Activated T-helper 1 cell treated with anti-CD3 and anti-CD28 coated beads, Interleukin-2, amount 50 U/mL, for 16 hours (primary cell): ENCODE measurements at places on chromosomes 16 and 17.

DNA sequence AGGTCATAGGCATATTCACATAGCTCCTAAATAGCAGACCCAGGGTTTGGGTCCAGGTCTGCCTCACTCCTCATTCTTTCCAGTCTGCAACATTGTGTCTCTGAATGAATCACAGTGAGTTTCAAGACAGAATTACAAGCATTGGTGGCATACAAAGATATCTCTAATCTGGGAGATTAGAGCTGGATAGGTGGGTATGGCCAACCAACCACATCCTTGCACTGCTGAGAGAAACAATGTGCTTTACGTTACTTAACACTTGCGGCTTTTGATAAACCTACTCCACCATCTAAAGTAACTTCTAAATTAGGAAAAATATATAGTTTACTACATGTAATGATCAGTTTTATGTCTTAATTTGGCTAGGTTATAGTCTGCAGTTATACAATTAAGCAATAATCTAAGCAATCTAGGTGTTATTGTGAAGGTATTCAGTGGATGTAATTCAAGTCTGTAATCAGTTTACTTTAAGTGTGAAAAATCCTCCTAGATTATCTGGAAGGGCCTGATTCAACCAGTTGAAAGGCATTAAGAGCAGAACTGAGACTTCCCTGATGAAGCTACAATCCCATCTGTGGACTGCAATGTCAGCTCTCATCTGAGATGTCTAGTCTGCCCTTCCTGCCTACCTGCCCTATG lies 26.7 kb downstream of the CDH11 start:
- DNase-seq: no peak

- DNase-seq: no peak
Measured at GRCh38 chr17:58506354-58507080, 7.9 kb downstream of the MTMR4 start.

- no peak for DNase-seq
Measured at GRCh38 chr16:35711435-35711834, 2252.0 kb downstream of the TP53TG3F start.

DNA sequence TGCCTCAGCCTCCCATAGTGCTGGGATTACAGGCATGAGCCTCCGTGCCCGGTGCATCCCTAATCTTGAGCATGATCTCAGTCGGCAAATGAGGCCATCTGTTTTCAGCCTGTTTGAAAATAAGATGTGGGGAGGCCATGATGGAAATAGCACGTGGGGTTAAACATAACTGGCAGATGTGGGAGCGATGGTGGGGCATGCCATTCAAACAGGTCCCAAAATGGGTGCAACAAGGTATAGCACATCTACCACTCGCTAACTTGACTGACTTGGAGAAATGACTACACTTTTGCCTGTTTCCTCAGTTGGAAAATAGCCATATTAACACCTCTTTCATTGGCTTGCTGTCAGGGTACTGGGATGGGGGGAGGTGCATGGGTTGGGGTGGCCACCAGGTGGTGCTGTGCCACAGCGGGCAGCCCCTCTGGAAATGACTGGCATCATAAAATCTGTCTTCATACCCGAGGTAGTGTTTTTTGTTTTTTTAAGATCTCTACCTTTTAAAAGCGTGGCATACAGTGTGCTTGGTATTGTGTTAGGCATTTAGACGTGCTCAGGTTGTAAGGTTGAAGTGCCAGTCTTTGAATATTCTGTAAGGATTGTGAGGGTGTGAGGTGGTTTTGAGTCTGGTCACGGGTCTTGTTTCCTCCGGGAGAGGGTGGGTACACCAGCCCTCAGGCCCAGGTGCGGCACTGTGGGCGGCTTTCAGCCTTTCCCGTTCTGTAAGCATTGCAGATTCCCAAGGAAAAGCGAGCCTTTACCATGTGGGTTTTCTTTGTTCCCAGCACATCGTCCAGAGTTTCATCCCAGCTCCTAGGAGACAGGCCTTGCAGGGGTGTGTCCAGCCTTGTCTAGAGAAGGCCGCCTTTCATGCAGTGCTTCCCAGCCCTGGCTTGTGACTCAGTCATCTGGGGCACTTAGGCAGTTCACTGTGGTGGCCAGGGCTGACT lies 2.9 kb upstream of the TTYH2 start:
- peak; percentile 73 for DNase-seq

DNA sequence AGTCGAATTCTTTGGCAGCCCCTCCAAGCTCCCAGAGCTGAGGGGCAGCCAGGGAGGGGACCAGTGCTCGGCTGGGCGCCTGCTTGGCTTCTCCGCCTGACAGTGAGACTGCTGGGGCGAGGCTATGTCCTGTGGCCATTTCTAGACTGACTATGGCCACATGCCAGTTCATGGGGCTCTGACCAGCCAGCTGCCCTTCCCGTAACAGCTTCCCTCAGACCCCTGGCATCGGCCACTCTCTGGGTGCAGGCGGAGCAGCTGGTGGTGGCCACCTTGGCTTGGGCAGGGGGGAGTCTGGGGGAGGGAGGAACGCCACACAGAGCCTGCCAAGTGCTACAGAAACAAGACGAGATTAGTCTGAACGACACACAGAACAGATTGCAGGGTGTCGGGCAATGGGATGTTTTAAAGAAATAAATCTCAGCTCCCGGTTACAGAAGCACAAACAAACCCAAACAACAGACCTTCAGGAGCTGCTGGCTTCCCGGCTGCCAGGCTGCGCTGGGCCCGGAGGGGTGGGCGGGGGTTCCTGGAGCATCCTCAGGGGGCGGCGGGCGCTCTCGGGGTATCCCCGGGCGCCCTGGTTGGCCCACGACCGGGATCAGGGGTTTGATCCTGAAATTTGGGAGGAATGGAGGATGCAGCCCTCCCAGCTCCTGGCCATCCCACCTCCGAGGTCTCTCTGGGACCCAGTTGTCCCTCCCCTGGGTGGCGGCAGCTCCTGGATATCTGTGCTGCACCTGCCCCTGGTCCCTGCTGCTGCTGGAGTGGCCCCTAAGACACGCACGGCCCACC lies 34.5 kb downstream of the TBC1D16 start:
- DNase-seq: no peak

GRCh38 chr17:68365469-68365868 lies 74.2 kb downstream of the ARSG start:
- no peak for DNase-seq

- no peak for DNase-seq
Measured at GRCh38 chr17:41507315-41507880, 2.0 kb upstream of the KRT13 start.

GRCh38 chr16:50520451-50521245 lies 27.5 kb upstream of the NKD1 start:
- DNase-seq: no peak

GRCh38 chr17:65697661-65698060 lies 136.2 kb upstream of the AXIN2 start:
- DNase-seq: no peak

- no peak for DNase-seq
Measured at GRCh38 chr17:82493226-82493781, 26.2 kb upstream of the FOXK2 start.

DNA sequence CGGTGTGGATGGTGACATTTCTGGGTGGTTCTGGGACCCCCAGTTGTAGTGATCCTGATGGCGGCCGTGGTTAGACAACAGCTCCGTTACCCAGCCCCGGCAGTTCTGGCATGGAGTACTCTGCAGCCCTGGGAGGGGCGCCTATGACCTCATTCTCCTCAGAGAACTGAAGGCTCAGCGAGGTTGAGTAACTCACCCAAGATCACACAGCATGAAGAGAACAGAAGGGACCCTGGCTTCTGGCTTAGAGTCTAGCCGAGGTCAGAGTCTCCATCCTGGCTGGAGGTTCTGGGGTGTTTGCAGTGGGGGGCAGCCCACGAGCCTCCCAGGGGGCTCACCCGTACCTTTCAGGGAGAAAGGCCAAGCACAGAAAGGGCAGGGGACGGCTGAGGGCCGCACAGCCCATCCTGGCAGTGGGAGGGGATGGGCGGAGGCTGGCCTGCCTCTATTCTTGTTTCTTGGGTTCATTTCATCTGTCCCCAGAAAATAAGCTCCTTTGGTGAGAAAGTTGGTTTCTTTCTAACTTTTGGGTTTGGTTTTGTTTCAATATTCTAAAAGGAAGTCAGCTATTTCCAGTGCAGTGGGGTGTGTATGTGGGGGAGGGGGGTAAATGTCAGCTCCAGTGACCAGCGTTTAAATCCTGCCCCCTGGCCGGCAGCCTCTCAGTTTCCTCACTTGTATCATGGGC lies 13.2 kb downstream of the ZFPM1 start:
- DNase-seq: no peak

DNA sequence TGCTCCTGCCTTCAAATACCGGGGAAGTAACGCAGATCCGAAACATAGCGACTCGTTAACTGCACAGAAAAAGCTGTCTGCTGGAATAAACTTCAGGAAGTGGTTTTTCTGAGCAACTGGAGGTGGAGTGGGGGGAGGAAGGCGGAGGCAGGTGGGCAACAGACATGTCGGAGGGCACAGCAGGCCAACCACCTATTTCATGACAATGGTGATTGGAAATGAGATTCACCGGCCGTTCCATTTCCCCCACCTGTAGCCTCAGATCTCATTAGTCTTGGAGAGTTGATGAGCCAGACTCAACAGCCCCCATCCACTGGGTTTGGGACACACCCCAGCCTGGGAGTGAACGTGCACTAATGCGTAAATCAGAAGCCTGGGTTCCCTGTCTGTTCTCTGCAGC lies 7.7 kb upstream of the PECAM1 start:
- no peak for DNase-seq

DNA sequence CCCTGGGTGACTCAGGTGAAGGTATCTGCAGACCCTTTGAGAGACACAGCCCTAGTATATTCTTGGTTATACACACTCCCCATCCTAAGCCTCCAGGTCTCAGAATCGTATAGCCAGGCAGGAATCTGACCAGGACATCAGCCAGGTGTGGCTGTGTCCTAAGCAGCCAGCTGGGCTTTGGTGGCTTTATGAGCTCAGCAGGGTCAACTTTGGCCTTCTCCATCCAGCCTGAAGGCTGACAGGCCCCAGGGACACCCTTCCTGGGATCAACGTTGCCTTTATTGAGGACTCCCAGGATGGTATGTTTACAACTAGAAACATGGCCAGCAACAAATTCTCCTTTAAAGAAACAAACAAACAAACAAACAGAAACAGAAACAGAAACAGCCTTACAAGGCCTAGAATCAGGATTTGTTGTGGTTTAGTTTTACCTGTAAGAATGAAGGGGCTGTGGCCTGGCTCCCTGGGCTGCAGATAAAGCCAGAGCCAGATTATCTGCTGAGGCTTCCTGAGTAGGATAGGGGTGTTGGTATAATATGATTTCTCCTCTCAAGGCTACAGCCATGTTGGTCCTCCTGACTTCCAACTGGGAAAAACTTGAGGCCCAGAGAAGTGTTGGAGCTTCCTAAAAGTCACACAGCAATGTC lies 8.5 kb downstream of the KIF19 start:
- DNase-seq: no peak

DNA sequence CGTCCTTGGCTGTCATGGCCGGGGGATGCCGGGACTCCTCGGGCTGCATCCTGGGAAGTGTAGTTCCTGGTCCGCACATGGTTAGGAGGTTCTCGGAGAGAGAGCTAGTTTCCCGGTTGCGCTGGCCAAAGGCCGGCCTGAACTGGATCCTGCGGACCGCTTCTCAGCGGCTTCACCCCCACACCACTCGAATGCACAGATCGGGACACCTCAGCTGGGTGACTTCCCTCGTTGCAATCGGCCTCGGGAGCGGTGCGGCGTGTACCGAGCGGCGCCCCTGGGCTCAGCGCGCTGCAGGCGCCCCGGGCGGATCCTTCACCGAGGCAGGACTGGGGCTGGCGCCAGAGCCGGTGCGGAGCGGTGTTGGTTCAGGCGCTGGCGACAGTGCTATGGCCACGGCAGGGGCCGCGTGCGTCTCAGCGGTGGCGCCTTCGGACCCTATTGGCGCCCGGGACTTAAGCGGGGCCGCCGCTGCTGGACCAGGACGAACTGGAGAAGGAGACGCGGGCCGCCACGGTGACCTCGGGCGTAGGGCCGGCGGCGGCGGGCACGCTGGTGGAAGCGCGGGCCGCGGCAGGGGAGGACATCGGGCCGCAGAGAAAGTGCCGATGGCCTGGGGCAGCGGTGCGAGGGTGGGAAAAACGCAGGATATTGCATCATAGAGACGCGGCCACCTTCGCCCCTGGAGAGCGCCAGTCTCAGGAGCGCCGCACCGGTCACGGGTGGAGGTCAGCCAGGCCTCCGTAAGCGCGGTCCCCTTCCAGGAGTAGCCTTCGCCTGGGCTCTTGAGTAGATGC lies 11.4 kb downstream of the ZNF629 start:
- no peak for DNase-seq

- no peak for DNase-seq
Measured at GRCh38 chr17:16338391-16338790, 14.9 kb downstream of the CENPV start.

GRCh38 chr17:76793775-76794174 lies 55.9 kb downstream of the MFSD11 start:
- no peak for DNase-seq

- no peak for DNase-seq
Measured at GRCh38 chr16:84988328-84989080, 22.8 kb downstream of the ZDHHC7 start.

- no peak for DNase-seq
Measured at GRCh38 chr16:88357317-88358022, 25.3 kb upstream of the ZNF469 start.

DNA sequence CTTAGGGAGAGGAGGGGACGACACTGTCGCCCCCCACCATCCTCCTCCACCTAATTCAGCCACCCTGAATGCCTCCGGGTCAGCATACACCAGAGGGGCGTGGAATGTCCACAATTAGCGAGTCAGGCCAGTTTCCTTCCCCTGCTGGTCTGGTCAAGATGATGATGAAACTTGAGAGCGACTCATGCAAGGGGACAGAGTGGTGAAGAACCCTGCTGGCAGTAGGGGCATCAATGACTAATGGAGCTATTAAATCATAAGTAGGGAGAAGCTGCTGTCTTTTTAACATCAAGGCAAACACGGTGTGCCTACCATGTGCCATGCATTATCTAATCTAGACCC lies 7.2 kb downstream of the SPACA3 start:
- DNase-seq: no peak

DNA sequence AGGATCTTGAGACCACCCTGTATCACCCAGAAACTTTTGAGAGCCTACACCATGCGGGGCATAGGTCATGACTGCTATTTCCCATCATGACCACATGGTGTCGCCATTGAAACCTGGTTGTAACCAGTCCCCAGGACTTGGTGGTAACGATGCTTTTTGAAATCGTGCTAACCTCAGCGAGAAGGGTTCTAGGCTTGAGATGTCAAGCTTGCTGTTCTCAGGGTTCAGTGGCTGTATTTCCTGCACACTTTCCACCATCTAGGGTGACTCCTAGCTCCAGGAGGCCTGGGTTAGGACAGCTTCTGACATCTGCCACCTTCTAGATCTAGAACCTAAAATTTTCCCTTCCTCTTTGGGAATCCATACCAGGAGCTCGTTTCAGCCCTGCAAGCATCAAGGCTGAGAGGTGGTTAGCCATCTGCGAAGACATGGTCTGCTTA lies 13.0 kb upstream of the SPNS3 start:
- DNase-seq: peak; percentile 14

GRCh38 chr17:50356418-50356817 lies 10.5 kb downstream of the XYLT2 start:
- DNase-seq: no peak

DNA sequence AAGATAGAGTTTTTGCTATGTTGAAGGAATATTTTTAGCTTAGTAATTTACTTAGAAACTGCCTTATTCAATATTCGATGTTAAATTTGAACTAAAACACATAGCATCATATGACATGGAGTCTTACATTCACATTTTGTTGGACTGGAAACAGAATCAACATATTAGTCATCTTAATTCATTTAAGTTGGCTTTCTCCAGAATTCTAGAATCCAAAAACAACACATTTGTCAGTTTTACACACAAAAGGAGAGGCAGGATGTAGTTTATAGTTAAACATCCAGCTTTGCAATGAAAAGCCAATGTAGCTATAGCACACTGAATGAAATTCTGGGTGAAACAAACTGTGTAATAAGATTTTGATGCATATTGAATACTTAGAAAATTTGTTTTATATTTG lies 43.3 kb downstream of the WWOX start:
- DNase-seq: no peak
